ENCODE measurements at places on chromosomes 5 and 9. TPM values are rescaled to one million over a fixed set of nuclear protein-coding genes. Genes with fewer than 3 reads are reported as not detected.
A peak's percentile ranks its signal among the peaks of the same experiment; 100 is the strongest.

DNA sequence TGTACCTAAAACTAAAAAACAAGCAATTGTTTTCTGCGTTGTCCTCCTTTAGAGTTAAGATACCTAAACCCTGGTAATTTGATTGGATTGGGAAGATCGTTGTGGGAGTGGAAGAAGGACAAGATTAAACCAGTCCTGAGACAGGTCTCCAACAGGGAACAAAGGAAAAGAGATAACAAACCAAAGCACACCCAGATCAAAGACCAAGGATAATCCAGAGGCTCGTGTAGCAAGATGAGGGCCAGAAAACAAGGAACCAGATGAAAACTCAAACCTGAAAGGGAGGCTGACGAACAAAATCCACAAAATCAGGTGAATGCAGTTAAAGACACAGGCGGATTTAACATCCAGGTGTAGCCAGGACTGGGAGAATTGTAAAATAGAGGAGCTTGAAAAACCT, 618.1 kb downstream of the SLCO4C1 start:
- H3K27me3 ChIP-seq, result no peaks in the 10 kb centered on the region
- no peak overlapping the region for H3K4me3 ChIP-seq
- no peaks in the 10 kb centered on the region for H3K36me3 ChIP-seq
- no peak for DNase-seq
- no peak overlapping the region for H3K27ac ChIP-seq

DNA sequence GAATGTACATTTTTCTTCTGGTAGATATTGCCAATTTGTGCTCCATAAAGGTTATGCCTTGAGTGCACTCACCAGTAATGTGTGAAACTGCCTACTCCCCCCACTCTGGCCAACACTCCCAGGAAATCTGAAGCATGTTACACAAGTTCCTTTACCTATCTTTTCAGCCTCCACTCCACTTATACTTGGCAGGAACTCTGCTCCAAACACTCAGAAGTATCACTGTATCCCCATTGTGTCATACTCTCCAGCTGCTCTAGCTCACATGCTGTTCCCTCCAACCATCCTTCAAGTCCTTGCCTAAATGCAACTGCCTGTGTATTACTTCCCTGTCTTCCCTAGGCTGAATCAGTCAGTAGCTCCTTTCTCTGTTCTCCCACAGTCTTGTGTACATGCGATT, 28.3 kb downstream of the POU4F3 start:
- no peak for DNase-seq
- no peaks in the 10 kb centered on the region for H3K4me1 ChIP-seq
- no peak overlapping the region for H3K27ac ChIP-seq
- H3K36me3 ChIP-seq, result no peaks in the 10 kb centered on the region
- H3K27me3 ChIP-seq, result no peaks in the 10 kb centered on the region
- H3K4me3 ChIP-seq, result no peak overlapping the region

DNA sequence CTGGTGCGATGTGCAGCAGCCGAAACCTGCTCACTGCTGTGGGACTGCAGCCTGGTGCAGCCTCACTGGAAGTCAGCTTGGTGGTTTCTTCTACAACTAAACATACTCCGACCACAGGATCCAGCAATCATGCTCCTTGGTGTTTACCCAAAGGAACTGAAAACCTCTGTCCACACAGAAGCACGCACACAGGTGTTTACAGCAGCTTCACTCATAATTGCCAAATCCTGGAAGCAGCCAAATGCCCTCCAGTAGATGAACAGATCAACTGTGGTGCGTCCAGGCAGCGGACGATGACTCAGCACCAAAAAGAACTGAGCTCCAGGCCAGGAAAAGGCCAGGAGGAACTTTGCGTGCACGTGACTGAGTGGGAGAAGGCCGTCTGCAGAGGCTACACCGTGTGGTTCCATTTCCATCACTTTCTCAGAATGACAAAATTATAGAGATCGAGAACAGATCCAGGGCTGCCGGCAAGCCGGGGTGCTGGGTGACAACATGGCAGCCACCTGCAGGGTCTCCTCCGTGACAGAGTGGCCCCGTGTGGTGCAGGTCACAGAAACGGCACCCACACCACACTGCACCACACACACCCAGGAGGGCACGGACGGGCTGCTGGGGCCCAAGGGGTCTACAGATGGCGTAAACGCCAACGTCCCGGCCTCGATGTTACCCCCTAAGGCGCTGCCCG, 23.1 kb upstream of the NSMF start:
- no peak for DNase-seq
- H3K4me1 ChIP-seq, result no peaks in the 10 kb centered on the region
- no peak overlapping the region for H3K4me3 ChIP-seq
- H3K27me3 ChIP-seq, result no peaks in the 10 kb centered on the region
- no peaks in the 10 kb centered on the region for H3K36me3 ChIP-seq

Gene STK32A
- total RNA-seq, result not detected

- no peak overlapping the region for H3K4me3 ChIP-seq
- H3K36me3 ChIP-seq, result no peaks in the 10 kb centered on the region
- H3K27ac ChIP-seq, result no peak overlapping the region
- no peak for DNase-seq
Observed at GRCh38 chr5:113081091-113081839, 104.7 kb downstream of the DCP2 start.

GRCh38 chr5:175861337-175862130, 9.8 kb upstream of the CPLX2 start:
- no peaks in the 10 kb centered on the region for H3K36me3 ChIP-seq
- H3K27me3 ChIP-seq, result no peaks in the 10 kb centered on the region
- no peak overlapping the region for H3K27ac ChIP-seq
- DNase-seq, result no peak
- H3K4me3 ChIP-seq, result no peak overlapping the region

Gene C5orf58
- total RNA-seq, result not detected

- no peaks in the 10 kb centered on the region for H3K27me3 ChIP-seq
- no peaks in the 10 kb centered on the region for H3K4me1 ChIP-seq
- H3K4me3 ChIP-seq, result no peak overlapping the region
- no peak overlapping the region for H3K27ac ChIP-seq
- H3K36me3 ChIP-seq, result no peaks in the 10 kb centered on the region
- no peak for DNase-seq
Observed at GRCh38 chr5:135480511-135480910, 28.4 kb upstream of the TIFAB start.

- peak overlapping the region; percentile 44 for H3K27ac ChIP-seq
- H3K4me1 ChIP-seq, result peaks cover 30% of the 10 kb centered on the region
- H3K27me3 ChIP-seq, result no peaks in the 10 kb centered on the region
- no peak for DNase-seq
- peaks cover 7% of the 10 kb centered on the region for H3K36me3 ChIP-seq
Observed at GRCh38 chr5:141637123-141637766, 448 bp downstream of the RELL2 start.

- H3K27me3 ChIP-seq, result no peaks in the 10 kb centered on the region
- no peak overlapping the region for H3K4me3 ChIP-seq
- H3K4me1 ChIP-seq, result no peaks in the 10 kb centered on the region
Observed at GRCh38 chr9:82488313-82489200, 500.0 kb downstream of the SPATA31D1 start.

DNA sequence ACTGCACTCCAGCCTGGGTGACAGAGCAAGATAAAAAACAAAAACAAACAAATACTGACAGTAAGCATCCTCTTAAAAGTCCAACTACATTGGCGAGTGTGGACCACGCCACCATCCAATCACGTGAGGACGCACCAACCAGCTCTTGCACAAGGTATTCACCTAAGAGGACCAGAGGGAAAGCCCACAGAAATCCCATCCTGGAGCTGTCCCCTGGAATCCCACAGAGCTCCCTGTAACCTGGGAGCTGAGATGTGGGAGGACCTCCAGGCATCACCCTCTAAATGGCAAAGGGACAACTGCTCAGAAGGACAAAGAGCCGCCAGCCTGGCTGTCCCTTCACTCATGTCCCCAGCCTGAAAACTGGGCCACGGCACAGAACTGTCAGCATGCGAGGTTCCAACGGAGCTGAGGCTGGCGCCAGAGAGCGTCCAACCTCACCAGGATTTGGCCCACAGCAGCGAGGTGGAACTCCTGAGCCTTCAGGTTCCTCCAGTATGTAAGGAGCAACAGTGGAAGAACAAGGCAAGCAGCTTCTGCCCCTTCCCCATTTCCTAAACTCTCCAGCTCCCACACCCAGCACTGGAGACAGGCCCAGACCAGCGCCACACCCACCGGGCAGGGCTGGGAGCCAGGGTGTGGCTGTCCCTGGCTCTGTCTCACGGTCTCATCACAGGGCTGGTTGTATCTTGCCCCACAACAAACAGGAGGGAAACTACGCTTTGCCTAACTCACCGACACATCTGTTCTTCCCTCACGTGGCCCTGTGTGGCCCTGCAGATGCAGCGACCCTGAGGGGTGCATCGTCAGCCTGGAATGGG, 15.2 kb downstream of the IPPK start:
- H3K27me3 ChIP-seq, result no peaks in the 10 kb centered on the region
- H3K4me3 ChIP-seq, result no peak overlapping the region
- H3K4me1 ChIP-seq, result no peaks in the 10 kb centered on the region
- H3K27ac ChIP-seq, result no peak overlapping the region

Gene IL17B
- not detected for total RNA-seq

Gene AQP7
- not detected for total RNA-seq

Gene NR2F1
- total RNA-seq, result not detected

Gene ST8SIA4
- 36.3 TPM for total RNA-seq

DNA sequence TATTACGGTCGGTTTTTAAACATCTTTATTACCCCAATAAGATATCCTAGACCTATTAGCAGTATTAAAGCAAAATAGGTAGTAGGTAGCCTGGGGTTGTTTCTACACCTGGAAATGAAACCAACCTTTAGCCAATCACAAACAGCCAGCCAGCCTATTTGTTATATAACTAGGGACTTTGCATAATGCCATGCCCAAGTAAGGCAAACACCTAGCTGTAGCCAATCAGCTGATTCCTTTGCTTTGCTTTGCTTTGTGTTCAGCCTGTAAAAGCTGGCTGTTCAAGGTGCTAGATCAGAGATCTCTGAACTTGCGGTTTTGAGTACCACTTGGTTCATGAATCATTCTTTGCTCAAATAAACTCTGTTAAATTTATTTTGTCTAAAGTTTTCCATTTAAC, 46.5 kb upstream of the SETD9 start:
- peak; percentile 16 for DNase-seq
- no peak overlapping the region for H3K27ac ChIP-seq
- no peaks in the 10 kb centered on the region for H3K4me1 ChIP-seq
- peaks cover 73% of the 10 kb centered on the region for H3K36me3 ChIP-seq
- H3K4me3 ChIP-seq, result no peak overlapping the region

Gene IDNK
- 13.0 TPM for total RNA-seq

Gene SOHLH1
- not detected for total RNA-seq

Gene TSSK1B
- not detected for total RNA-seq

- H3K36me3 ChIP-seq, result no peaks in the 10 kb centered on the region
- no peak overlapping the region for H3K4me3 ChIP-seq
- no peak for DNase-seq
- H3K4me1 ChIP-seq, result no peaks in the 10 kb centered on the region
Observed at GRCh38 chr5:67426961-67427849, 230.6 kb upstream of the CD180 start.

DNA sequence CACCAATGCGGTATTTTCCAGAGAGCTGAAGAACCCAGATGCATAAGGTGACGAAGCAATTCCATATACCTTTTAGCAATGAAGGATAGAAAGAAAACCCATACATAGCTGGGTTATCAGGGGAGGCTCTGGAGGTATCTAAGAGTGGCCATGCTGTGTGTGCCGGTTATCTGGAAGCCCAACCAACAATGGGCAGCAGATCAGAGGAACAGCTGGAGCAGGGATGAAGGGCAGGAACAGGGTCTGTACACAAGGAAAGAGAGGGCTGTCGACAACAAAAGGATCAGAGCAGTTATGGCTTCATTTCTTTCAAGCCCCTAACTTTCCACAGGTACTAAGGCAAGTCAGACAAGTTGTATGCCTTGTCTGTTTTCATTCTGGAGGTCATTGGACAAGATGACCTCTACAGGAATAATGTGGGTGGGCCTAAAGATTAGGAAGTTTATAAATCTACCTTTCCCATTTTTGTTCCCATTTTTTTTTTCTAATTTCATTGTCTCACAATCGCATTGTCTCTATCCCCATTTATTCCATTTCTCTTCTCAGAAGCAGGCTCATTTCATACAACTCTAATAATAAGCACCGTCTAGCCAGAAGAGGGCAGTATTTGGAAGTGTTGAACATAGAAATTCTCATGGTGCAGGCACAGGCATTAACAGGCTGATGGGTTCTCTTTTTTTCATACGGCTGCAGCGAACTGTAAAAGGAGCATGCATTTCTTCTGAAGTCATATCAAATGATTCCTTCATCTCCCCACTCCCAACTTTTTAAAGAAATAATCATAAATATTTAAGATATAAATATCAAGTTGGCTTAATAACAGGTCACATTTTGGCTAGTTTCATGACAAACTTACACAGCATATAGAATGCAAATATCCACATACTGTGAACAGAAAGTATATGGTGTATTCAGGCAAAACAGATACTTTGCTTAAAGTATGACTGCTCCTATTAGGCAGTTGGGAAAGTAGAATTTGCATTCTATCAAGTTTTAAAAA, 63.5 kb downstream of the ZNF474 start:
- H3K4me3 ChIP-seq, result no peak overlapping the region
- H3K27ac ChIP-seq, result no peak overlapping the region
- H3K36me3 ChIP-seq, result no peaks in the 10 kb centered on the region
- H3K27me3 ChIP-seq, result no peaks in the 10 kb centered on the region
- no peaks in the 10 kb centered on the region for H3K4me1 ChIP-seq
